Activated CD4-positive, alpha-beta T cell treated with anti-CD3 and anti-CD28 coated beads, Interleukin-2, amount 10 ng/mL, durations not matched to agents 24 days and 14 days (primary cell): ENCODE measurements at places on chromosomes 5 and 9. TPM values are rescaled to one million over a fixed set of nuclear protein-coding genes. Genes with fewer than 3 reads are reported as not detected.

DNA sequence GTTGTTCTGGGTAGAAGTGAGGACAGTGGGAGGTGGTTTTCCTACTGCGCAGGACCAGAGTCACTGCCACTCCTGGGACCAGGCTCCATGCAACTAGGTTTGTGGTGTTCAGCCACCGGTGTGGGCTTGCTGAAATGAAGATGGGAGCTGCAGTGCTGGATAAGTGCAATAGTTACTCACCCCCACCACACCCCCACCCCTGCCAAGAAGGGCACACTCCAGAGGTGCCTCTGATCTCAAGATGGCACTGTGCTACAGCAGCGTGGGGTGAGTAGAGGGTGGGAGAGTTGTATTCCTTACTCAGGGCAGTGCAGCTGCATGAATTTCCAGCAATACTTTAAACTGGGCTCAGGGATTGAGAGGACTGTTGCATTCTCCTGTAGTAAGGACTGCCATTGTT lies 187.4 kb upstream of the TLX3 start:
- no peak overlapping the region for H3K4me3 ChIP-seq
- H3K27me3 ChIP-seq = no peaks in the 10 kb centered on the region
- no peaks in the 10 kb centered on the region for H3K36me3 ChIP-seq
- no peak overlapping the region for H3K27ac ChIP-seq

GRCh38 chr9:93065135-93065720 lies 6.7 kb downstream of the SUSD3 start:
- peaks cover 49% of the 10 kb centered on the region for H3K36me3 ChIP-seq
- no peak for DNase-seq
- peak overlapping the region; percentile 96 for H3K27ac ChIP-seq
- H3K4me1 ChIP-seq = peaks cover 73% of the 10 kb centered on the region
- H3K4me3 ChIP-seq = peak overlapping the region; percentile 86

GRCh38 chr9:123798195-123798594 lies 131.7 kb downstream of the DENND1A start:
- no peaks in the 10 kb centered on the region for H3K36me3 ChIP-seq
- peaks cover 8% of the 10 kb centered on the region for H3K4me1 ChIP-seq
- no peak for DNase-seq
- no peak overlapping the region for H3K4me3 ChIP-seq
- H3K27me3 ChIP-seq = no peaks in the 10 kb centered on the region

- no peak overlapping the region for H3K27ac ChIP-seq
- no peak for DNase-seq
- H3K4me1 ChIP-seq = peaks cover 6% of the 10 kb centered on the region
- H3K36me3 ChIP-seq = no peaks in the 10 kb centered on the region
- no peak overlapping the region for H3K4me3 ChIP-seq
- H3K27me3 ChIP-seq = peaks cover 4% of the 10 kb centered on the region
Measured at GRCh38 chr5:107361945-107362344, 308.8 kb downstream of the EFNA5 start.

DNA sequence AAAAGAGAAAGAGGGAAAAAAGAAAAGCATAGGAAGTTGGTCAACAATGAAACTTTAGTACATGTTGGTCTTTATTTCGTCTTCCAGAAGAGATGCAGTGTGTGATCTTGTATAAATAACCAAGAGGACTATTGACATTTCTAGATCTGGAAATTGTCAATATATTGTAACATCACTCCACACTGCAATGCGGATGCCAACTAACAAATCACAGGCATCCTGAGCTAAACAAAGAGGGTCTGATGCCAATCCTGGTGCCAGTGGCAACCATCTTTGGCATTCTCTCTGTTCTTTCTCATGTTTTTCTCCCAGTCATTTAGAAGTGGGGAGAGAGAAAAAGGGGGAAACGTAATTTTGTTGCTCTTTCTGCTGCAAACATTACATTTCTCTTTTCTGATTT lies 9.7 kb downstream of the NFIB start:
- H3K27me3 ChIP-seq = peaks cover 39% of the 10 kb centered on the region
- H3K36me3 ChIP-seq = no peaks in the 10 kb centered on the region
- no peak for DNase-seq
- H3K27ac ChIP-seq = no peak overlapping the region
- no peak overlapping the region for H3K4me3 ChIP-seq

- no peaks in the 10 kb centered on the region for H3K4me1 ChIP-seq
- H3K27ac ChIP-seq = no peak overlapping the region
- H3K27me3 ChIP-seq = peaks cover 6% of the 10 kb centered on the region
- H3K4me3 ChIP-seq = no peak overlapping the region
- no peaks in the 10 kb centered on the region for H3K36me3 ChIP-seq
Measured at GRCh38 chr5:74130155-74130897, 504.3 kb downstream of the ARHGEF28 start.

DNA sequence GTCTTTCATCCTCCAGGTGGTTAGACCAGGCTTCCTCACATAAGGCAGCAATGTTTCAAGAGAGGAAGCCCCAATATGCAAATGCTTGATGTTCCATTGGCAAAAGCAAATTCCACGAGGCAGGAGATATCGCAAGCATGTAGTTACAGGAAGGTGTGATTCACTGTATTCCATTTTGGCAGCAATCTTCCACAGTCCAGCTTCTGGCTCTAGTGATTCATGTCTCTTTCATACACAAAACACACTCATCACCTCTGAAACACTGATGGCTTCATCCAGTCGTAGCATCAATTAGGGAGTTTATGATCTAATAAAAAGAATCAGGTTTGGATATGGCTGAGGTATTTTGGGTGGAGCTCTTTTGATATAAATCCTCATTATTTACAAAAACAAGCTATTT lies 552.2 kb upstream of the RIOK2 start:
- no peaks in the 10 kb centered on the region for H3K4me1 ChIP-seq
- H3K27me3 ChIP-seq = no peaks in the 10 kb centered on the region
- DNase-seq = no peak

- DNase-seq = no peak
- peaks cover 71% of the 10 kb centered on the region for H3K36me3 ChIP-seq
- H3K27ac ChIP-seq = peak overlapping the region; percentile 71
- H3K4me1 ChIP-seq = peaks cover 42% of the 10 kb centered on the region
- H3K4me3 ChIP-seq = peak overlapping the region; percentile 6
Measured at GRCh38 chr9:98092613-98092931, 26.4 kb downstream of the TRIM14 start.

Gene EFNA5
- not detected in 2 replicates for total RNA-seq

Gene GEMIN5
- total RNA-seq = 44.7 and 47.5 TPM in 2 replicates

DNA sequence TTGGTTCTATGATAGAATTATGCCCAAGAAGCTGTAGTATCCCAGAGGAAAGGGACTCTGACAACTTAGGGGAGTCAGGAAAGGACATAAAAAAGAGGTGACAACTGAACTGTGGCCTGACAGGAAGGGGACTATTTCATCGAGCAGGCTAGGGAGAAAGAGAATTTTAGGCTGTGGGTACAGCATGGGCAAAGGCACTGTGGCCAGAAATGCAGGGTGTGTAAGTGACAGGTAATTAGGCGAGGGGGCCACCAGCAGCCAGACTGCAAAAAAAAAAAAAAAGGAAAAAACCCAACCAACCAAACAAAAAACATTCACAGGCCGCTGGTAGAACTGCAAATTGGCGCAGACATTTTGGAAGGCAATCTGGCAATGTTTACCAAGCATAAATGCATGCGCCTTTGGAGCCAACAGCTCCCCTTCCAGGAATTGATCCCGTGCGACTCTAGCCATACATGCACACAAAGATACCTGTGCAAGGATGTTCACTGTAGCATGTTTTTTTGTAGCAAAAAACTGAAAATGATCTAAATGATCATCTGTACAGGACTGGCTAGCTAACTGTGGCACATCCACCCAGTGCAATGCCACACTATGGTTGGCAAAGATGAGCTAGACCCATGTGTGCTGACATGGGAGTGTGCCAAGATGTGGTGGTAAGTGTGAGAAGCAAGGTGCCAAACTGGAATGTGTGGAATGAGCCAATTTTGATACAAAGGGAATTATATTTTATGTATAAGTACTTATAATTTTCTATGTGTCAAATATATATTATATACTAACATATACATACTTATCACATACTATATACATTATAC lies 1.1 kb downstream of the EIF4E1B start:
- no peak overlapping the region for H3K27ac ChIP-seq
- DNase-seq = no peak
- peaks cover 79% of the 10 kb centered on the region for H3K27me3 ChIP-seq
- H3K36me3 ChIP-seq = no peaks in the 10 kb centered on the region
- peaks cover 9% of the 10 kb centered on the region for H3K4me1 ChIP-seq

DNA sequence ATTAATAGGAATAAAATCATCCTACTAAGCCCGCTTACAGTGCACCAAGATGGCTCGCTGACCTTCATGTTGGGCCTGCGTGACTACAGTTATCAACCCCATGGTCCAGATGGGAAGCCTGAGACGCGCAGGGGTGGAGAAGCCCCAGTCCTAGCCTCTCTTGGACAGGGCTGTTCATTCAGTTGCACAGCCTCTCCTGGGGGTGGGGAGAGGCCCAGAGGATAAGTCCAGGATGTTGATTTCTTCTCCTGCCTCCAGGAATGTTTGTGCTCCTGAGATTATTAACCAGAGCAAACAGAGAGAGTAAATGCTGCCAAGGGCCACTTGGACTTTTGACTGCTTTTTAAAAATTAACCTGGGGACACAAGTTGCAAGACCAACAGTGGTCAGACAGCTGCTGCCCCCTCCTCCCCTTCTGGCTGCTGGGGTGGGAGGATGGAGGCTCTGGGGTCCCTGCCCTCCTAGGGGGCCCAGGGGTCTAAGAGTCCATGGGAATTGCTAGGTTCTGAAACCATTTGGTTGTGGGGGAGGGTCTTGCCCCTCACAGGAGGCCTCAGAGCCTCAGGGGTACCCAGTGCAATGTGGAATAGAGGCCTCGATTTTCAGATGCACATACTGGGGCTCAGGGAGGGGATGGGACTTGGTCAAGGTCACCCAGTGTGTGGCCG lies 2.8 kb upstream of the AMBP start:
- H3K36me3 ChIP-seq = no peaks in the 10 kb centered on the region
- H3K27me3 ChIP-seq = peaks cover 3% of the 10 kb centered on the region
- H3K4me3 ChIP-seq = no peak overlapping the region
- DNase-seq = no peak

- H3K4me1 ChIP-seq = no peaks in the 10 kb centered on the region
- H3K27ac ChIP-seq = no peak overlapping the region
- H3K27me3 ChIP-seq = peaks cover 5% of the 10 kb centered on the region
- H3K4me3 ChIP-seq = no peak overlapping the region
- no peaks in the 10 kb centered on the region for H3K36me3 ChIP-seq
- no peak for DNase-seq
Measured at GRCh38 chr9:98913044-98913443, 30.7 kb upstream of the COL15A1 start.

- H3K27me3 ChIP-seq = peaks cover 8% of the 10 kb centered on the region
- peak overlapping the region; percentile 91 for H3K27ac ChIP-seq
- H3K36me3 ChIP-seq = peaks cover 60% of the 10 kb centered on the region
- H3K4me1 ChIP-seq = peaks cover 87% of the 10 kb centered on the region
- peak overlapping the region; percentile 79 for H3K4me3 ChIP-seq
Measured at GRCh38 chr5:134131165-134131564, 16.7 kb downstream of the TCF7 start.

Gene FBLL1
- total RNA-seq = not detected in 2 replicates

Gene CDX1
- total RNA-seq = not detected in 2 replicates

Gene BHMT
- total RNA-seq = not detected in 2 replicates

- no peak overlapping the region for H3K27ac ChIP-seq
- no peak overlapping the region for H3K4me3 ChIP-seq
- no peaks in the 10 kb centered on the region for H3K27me3 ChIP-seq
- H3K36me3 ChIP-seq = no peaks in the 10 kb centered on the region
- no peak for DNase-seq
Measured at GRCh38 chr9:100669968-100670367, 92.1 kb downstream of the CAVIN4 start.

- H3K4me1 ChIP-seq = no peaks in the 10 kb centered on the region
- H3K4me3 ChIP-seq = no peak overlapping the region
- no peak overlapping the region for H3K27ac ChIP-seq
- H3K27me3 ChIP-seq = peaks cover 19% of the 10 kb centered on the region
- DNase-seq = peak; percentile 43
Measured at GRCh38 chr5:1660511-1660910, 136.8 kb upstream of the LPCAT1 start.

DNA sequence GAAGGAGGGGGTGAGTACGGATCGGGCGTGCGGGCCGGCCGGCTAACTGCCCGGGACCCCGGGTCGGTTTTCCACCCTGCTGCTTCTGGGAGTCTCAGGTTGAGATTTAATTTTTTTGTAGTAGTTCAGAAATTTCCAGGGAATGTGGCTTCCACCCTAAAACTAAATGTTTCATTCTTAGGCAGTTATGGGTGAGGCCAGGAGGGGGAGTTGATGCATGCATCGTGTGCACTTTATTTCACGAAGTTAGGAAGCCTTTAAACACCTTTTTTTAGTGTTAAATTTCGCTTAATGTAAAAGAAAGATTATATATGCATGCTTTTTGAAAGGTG lies 905 bp downstream of the CDK9 start:
- H3K27me3 ChIP-seq = no peaks in the 10 kb centered on the region
- no peak for DNase-seq
- peak overlapping the region; percentile 99 for H3K4me3 ChIP-seq
- H3K4me1 ChIP-seq = peaks cover 54% of the 10 kb centered on the region
- peaks cover 43% of the 10 kb centered on the region for H3K36me3 ChIP-seq

- no peak overlapping the region for H3K27ac ChIP-seq
- no peak overlapping the region for H3K4me3 ChIP-seq
- no peaks in the 10 kb centered on the region for H3K4me1 ChIP-seq
- no peaks in the 10 kb centered on the region for H3K36me3 ChIP-seq
- no peak for DNase-seq
Measured at GRCh38 chr5:113971454-113971853, 390.4 kb upstream of the KCNN2 start.

Gene HEMGN
- 0.38 and 0.54 TPM in 2 replicates for total RNA-seq

Gene DNM1
- 0.95 and 1.5 TPM in 2 replicates for total RNA-seq

Gene IL4
- 20.5 and 21.2 TPM in 2 replicates for total RNA-seq

GRCh38 chr5:154541553-154541952 lies 63.5 kb upstream of the HAND1 start:
- no peak overlapping the region for H3K4me3 ChIP-seq
- H3K27ac ChIP-seq = no peak overlapping the region
- H3K4me1 ChIP-seq = no peaks in the 10 kb centered on the region

Gene KIF12
- not detected in 2 replicates for total RNA-seq

- peaks cover 2% of the 10 kb centered on the region for H3K4me1 ChIP-seq
- no peak for DNase-seq
- no peak overlapping the region for H3K27ac ChIP-seq
- H3K27me3 ChIP-seq = no peaks in the 10 kb centered on the region
- no peaks in the 10 kb centered on the region for H3K36me3 ChIP-seq
Measured at GRCh38 chr5:158468444-158468843, 609.5 kb upstream of the CLINT1 start.

- no peak overlapping the region for H3K4me3 ChIP-seq
- H3K36me3 ChIP-seq = peaks cover 33% of the 10 kb centered on the region
- no peak overlapping the region for H3K27ac ChIP-seq
- no peak for DNase-seq
- peaks cover 15% of the 10 kb centered on the region for H3K4me1 ChIP-seq
- H3K27me3 ChIP-seq = no peaks in the 10 kb centered on the region
Measured at GRCh38 chr9:124353811-124354274, 61.4 kb downstream of the PSMB7 start.

Gene OMD
- total RNA-seq = not detected in 2 replicates

Gene OR1Q1
- total RNA-seq = not detected in 2 replicates

Gene MYOZ3
- 0.07 and 0.28 TPM in 2 replicates for total RNA-seq

GRCh38 chr9:110911659-110912418 lies 126.4 kb downstream of the LPAR1 start:
- no peaks in the 10 kb centered on the region for H3K36me3 ChIP-seq
- H3K27me3 ChIP-seq = no peaks in the 10 kb centered on the region
- no peak overlapping the region for H3K27ac ChIP-seq
- DNase-seq = no peak
- no peaks in the 10 kb centered on the region for H3K4me1 ChIP-seq

Gene PCDHGA5
- 0.19 and 0.51 TPM in 2 replicates for total RNA-seq

Gene DENND4C
- 13.6 and 16.8 TPM in 2 replicates for total RNA-seq

- H3K4me3 ChIP-seq = no peak overlapping the region
- no peaks in the 10 kb centered on the region for H3K4me1 ChIP-seq
- no peak overlapping the region for H3K27ac ChIP-seq
- no peaks in the 10 kb centered on the region for H3K27me3 ChIP-seq
- DNase-seq = no peak
Measured at GRCh38 chr9:111412280-111412679, 71.9 kb downstream of the ECPAS start.
